Vagina (tissue), 2 donors: ENCODE measurements at places on chromosomes 16 and 17.

DNA sequence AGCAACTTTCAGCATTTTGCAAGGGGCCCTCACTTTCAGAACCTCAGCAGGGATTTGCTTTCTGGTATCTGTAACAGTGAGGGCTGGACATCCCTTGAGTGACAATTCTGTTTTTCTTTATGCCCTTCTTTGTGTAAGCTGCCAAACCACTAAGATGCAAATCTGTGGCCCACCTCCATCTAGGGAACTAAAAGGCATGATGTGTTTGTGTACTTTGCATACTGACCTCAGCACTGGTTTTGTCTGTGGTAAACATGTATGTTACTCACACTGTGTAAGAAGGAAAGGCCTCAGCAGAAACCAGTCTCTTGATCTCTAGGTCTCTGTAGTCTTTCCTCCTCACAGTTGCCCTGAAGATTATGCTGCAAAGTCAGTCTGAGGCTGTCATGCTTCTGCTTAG, 396.6 kb upstream of the DYNLRB2 start:
- DNase-seq, result peak; percentile 34

DNA sequence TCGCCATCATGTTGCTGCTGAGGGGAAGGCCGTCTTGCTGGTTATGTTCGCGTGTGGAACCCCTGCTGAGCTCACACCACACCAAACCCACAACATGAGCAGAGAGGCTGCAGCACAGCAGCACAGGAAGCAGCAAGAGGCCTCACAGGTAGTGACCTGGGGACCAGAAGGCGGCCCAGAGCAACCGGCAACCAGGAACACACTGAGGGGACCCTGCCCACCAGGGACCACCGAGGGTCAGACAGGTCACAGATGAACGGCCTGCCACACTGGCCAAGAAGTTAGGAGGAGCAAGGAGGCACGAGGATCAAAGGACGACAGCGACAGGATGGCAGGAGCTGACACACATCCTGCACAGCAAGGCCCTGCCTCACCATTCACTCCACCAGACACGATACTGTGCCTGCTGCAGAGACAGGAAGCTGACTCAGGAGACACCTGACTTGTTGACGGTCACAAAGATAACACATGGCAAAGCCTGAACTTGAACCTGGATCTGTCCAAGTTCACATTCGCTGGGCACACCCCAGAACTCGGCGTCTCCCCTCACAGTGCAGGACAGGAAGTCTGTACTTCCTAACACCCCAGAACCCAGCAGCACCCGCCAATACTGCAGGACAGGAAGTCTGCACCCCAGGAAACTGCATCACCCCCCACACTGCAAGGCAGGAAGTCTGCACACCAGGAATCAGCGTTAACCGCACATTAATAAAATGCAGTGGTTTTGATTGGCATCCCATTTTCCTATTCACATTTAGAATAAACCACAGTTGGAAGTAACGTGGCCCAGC, 98.5 kb downstream of the ZNF778 start:
- no peak for DNase-seq

- DNase-seq, result no peak
These were observed 484.7 kb downstream of the SOX9 start for GRCh38 chr17:72605543-72605942.

DNA sequence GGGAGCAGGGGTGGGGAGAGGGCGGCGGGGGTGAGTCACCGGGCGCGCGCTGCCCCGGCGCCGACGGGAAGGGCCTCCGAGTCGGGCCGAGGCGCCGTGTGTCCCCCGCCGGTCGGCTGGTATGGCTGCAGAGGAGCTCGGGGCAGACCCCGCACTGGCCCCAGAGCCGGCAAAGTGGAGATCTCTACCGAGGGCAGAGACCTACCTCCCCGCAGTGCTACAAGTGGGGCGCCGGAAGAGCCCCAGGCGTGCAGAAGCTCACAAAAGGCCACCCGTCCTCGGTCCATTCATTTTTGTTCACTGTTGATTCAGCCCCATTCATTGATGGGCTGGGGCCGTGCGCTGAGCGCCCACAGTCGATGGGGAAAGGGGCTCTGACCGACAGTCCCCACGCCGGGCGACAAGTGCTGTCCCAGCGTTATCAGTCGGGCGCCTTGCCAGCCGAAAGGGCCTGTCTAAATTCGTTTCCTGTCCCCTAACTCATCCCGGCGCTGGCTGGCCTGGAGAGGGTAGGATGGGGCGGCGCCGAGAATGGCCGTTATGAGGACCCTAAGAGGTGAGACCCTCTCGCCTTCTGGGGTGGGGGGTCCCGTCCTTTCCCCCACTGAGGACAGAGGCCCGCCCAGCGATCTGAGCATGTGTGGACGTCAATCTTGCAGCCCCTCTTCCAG, 709 bp upstream of the ENO3 start:
- no peak for DNase-seq

DNA sequence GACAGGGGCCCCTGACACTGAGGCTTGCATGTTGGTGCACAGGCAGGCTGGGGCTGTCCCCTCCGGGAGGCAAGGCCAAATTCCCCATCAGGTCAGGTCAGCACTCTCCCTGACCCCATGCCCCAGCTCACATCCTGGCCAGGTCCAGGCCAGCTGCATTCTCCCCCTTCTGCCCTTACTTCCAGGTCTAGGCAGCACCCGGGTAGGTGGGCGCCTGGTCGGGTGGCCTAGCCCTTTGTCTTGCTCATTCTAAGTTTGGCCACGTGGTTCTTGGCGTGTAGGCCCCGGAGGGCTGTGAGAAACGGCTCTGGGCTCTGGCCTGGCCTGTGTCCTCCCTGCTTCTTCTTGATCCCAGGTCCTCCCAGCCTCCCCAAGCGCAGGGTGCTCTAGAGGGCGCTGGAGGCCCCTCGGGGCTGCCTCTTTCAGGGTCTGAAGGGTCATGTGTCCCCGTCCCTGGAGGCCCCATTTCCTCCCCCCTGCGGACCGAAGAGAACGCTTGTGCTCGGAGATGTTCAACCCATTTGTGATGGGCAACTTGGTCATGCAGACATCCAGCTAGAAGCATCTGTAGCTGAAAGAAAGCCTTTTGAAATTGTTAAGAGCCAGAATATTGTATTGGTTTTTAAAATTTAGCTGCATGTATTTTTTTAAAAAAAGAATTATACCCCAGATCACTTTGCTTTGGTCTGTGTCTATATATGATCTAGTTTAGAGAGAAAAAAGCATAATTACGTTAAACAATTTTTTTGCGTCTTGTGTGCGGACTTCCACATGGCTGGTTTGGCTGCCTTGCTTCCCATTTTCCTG, 6.7 kb downstream of the BAHCC1 start:
- no peak for DNase-seq

GRCh38 chr17:32510466-32510865, 23.7 kb downstream of the CDK5R1 start:
- no peak for DNase-seq

DNA sequence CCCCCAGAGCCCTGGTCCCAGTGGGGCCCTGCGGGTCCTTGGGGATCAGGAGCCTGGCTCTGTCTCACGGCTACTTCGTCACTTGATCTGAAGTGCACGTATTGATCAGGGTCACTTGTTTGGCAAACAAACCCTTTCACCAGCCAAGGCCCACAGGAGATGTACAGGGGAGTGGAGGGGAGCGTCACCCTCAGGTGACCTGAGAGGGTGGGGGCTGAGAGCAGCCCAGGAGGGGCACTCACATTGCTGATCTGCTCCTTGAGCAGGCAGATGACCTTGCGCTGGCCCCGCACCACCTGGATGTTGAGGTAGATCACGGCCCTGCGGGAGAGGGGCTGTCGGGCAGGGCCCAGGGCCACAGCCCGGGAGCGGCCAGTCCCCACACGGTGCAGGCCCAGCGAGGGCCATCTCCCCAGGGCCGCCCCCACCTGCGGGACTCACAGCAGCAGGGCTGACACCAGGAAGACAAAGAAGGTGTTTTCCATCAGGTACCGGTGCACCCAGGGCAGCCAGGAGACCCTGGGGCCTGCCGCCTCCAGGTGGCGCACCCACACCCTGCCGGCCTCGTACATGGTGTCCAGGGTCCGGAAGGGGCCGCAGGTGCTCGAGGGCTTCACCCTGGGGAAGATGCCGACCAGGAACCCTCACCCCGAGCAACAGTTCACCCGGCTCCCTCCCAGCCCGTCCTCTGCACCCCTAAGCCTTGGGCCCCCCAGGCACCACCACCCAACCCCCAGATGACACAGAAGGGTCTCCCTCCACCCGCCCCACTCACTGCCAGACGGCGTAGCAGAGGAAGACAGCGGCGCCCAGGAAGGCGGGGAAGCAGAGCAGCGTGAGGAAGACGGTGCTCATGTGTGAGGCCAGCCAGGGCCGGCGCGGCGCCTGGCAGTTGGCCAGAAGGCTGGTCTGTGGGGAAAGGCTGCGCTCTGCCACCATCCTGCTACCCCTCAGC, 11.3 kb downstream of the TMC6 start:
- DNase-seq, result no peak

GRCh38 chr16:11726008-11726407, 16.6 kb downstream of the TXNDC11 start:
- DNase-seq, result no peak

DNA sequence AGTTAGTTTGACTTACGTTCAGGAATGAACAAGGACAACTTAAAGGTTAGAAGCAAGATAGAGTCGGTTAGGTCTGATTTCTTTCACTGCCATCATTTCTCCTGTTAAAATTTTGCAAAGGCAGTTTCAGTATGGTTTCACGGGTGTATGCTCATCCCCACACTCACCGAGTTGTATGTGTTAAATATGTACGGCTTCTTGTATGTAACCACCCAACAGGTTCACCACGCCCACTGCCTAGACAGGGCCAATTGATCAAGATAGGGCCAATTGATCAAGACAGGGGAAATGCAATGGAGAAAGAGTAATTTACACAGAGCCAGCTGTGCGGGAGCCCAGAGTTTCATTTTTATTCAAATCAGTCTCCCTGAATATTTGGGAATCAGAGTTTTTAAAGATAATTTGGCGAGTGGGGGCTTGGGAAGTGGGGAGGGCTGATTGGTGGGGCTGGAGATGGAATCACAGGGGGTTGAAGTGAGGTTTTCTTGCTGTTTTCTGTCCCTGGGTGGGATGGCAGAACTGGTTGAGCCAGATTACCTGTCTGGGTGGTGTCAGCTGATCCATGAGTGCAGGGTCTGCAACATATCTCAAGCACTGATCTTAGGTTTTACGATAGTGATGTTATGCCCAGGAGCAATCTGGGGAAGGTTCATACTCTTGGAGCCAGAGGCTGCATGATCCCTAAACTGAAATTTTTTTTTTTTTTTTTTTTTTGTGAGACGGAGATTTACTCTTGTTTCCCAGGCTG, 62.4 kb upstream of the PLCG2 start:
- no peak for DNase-seq

DNA sequence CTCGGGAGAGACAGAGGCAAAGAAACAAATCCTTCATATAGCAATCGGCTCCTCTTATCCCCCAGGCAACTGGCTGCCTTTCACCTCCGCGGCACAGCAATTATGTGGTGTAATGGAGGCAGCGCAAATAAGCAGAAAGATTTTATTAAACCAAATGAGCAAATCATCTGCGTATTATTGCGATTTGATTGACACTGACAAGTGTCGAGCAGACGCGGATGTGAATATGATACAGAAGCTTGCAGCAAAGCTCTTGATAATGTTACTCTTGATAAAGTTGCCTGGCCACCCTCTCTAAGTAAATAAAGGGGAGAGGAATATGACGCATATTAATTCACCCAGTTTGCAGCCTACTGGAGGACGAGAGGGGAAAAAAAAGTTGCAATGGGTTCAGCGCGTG, 26.5 kb upstream of the AKTIP start:
- no peak for DNase-seq

GRCh38 chr16:73558219-73558618, 510.3 kb upstream of the ZFHX3 start:
- no peak for DNase-seq

GRCh38 chr16:59783191-59783590, 1049.1 kb upstream of the GOT2 start:
- no peak for DNase-seq

DNA sequence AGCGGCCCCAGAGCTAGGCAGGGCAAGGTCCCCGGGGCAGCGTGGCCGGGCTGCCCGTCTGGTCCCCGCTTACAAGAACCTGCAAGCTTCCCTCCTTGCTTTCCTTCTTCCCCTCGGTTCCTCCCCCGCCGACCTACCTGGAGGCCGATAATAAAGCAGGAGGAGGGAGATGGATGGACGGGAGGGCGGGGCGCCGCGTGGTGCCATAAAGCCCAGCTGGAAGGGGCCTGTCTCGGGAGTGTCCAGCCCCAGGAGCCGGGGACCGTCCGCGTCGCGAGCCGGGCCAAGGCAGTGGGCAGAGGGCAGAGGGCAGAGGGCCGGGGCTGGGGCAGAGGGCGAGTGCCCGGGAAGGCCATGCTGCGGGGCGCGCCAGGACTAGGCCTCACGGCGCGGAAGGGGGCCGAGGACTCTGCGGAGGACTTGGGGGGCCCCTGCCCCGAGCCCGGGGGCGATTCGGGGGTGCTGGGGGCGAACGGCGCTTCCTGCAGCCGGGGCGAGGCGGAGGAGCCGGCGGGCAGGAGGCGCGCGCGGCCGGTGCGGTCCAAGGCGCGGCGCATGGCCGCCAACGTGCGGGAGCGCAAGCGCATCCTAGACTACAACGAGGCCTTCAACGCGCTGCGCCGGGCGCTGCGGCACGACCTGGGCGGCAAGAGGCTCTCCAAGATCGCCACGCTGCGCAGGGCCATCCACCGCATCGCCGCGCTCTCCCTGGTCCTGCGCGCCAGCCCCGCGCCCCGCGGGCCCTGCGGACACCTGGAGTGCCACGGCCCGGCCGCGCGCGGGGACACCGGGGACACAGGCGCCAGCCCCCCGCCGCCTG, at the start of gene BHLHA9:
Gene BHLHA9 (plus strand): TSS at position 235 of the 820 bp plus-strand sequence. CDS start 120 bp downstream, at position 355.
- DNase-seq, result no peak

- DNase-seq, result no peak
These were observed 5.5 kb downstream of the TBX2 start for GRCh38 chr17:61404913-61405685.

- DNase-seq, result no peak
These were observed at the start of gene KCNJ16 for GRCh38 chr17:70074956-70075355. KCNJ16 (plus strand) TSS chr17:70075225; CDS start chr17:70132088, 56,863 bp downstream.

GRCh38 chr16:6229186-6229585, 1103.5 kb upstream of the RBFOX1 start:
- DNase-seq, result no peak

GRCh38 chr16:68386628-68387027, 61.7 kb downstream of the SMPD3 start:
- DNase-seq, result no peak

DNA sequence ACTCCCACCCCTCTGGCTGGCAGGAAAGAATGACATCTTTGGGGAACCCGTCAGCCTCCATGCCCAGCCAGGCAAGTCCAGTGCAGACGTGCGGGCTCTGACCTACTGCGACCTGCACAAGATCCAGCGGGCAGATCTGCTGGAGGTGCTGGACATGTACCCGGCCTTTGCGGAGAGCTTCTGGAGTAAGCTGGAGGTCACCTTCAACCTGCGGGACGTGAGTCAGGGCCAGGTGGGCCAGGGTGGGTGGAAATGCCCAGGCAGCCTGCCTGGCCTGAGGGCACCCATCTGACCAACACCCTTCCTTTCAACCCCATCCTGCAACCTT, 8.1 kb upstream of the DCAF7 start:
- no peak for DNase-seq
